DMS153 (cell line): ENCODE measurements at places on chromosomes 13 and 19.

- DNase-seq = no peak
Measured at GRCh38 chr13:45575146-45575829, 40.3 kb downstream of the ERICH6B start.

- DNase-seq = no peak
Measured at GRCh38 chr19:17757125-17757524, 5.8 kb downstream of the FCHO1 start.

GRCh38 chr19:33773704-33774624, 22.7 kb upstream of the KCTD15 start:
- no peak for DNase-seq

DNA sequence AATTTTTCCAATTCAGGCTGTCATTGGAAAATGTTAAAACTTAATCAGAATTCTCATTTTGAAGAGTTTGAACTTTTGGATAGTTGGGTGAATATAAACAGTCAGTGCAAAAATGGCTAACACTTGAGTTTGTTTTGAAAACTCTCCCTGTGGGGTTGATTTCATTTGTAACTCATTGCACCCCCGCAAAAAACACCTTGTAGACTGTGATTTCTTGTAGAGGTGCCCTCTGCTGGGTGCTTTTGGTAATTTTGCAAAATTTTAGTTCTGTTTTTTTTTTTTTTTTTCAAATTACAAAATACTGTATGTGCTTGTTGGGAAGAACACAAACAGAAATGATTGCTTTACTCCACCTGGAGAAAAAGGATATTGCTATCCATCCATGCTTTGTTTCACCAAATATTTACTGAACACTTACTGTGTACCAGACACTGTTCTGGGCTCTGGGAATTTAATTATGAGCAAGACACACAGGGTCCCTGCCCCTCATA, 28.2 kb upstream of the GPI start:
- DNase-seq = no peak

DNA sequence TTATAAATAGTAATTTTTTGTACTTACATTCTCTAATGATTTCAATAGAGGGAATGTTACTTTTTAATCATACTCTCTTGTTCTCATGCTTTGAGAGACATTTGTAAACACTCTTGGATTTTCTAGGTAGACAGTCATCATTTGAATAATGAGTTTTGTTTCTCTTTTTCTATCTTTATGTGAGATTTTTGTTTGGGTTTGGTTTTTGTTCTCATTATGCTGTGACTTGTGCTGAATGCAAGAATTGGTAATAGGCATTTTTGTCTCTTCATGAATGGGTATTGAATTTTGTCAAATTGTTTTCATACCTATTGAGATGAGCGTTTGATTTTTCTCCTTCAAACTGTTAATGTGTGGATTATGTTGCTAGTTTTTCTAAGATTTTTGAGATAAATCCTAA, 56.8 kb upstream of the GPR183 start:
- DNase-seq = no peak

DNA sequence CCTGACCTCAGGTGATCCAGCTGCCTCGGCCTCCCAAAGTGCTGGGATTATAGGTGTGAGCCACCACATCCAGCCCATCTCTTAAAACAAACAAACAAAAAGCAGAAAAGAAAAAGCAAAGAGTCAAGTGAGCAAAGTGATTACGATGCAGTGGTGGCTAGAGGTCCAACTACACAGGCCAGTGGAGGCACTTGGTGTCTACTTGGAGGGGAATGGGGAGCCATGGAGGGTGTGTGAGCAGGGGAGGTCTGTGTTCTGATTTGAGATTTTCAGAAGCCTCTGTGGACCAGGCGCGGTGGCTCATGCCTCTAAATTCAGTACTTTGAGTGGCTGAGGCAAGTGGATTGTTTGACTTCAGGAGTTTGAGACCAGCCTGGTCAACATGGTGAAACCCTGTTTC, 6.6 kb downstream of the COLGALT1 start:
- no peak for DNase-seq

DNA sequence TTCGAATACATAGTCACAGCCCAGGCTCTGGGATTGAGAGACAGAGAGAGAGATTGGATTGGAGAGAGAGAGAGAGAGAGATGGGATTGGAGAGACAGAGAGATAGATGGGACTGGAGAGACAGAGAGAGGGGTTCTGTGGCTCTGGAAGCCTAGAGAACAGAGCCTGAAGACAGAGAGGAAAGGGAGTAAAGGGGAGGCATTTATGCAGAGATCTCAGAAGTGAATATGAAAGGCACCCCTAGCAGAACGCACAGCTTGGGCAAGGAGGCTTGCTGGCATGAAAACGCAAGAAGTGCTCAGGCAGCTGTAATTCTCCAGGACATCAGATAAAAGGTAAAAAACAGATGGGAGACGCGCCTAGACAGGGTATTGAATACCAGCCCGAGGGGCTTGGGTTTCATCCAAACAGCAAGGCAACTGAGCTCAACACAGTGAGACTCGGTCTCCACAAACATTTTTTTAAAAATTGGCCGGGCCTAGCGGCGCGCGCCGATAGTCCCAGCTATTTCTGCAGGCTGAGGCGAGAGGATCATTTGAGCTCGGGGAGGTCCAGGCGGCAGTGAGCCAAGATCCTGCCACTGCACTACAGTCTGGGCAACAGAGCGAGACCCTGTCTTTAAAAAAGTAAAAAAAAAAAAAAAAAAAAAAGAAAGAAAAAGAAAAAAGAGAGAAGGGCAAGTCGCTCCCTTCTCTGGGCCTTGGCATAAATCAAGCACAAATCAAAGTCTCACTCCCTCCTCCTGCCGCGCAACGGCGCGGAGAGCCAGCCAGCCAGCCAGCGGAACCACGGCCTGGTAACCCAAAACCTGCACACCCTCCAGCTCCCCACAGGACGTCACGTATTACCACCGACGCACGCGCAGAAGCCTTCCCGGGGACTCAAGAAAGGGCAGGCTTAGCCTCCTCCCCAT, 774 bp upstream of the PPP2R1A start:
- DNase-seq = no peak

- DNase-seq = no peak
Measured at GRCh38 chr19:18392417-18392816, 5.0 kb downstream of the LRRC25 start.

DNA sequence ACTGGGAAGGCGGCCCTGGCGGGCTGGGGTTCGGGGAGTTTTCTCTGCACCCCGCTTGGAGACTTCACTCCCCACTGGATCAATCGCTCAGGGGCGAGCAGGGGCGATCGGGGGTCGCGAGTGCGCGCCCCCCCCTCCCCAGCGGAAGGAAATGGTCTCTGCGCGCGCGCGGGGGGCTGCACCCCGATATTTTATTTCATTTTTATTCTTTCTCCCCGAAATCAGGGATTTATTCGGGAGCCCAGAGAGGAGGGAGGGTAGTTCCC, 421 bp downstream of the ARID3A start:
- DNase-seq = no peak

DNA sequence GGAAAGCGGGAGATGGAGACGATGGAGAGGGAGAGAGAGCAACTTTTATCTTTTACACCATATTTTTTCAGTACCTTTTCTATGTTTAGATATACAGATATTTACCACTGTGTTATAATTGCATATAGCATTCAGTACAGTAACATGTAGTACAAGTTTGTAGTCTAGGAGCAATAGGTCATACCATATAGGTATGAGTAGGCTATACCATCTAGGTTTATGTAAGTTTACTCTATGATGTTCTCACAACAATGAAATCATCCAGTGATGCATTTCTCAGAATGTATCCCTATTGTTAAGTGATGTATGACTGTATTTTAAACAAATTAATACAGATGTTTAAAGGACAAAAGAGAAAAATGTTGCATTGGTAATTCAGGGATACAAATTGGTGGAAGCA, 136.1 kb downstream of the PDS5B start:
- DNase-seq = no peak

DNA sequence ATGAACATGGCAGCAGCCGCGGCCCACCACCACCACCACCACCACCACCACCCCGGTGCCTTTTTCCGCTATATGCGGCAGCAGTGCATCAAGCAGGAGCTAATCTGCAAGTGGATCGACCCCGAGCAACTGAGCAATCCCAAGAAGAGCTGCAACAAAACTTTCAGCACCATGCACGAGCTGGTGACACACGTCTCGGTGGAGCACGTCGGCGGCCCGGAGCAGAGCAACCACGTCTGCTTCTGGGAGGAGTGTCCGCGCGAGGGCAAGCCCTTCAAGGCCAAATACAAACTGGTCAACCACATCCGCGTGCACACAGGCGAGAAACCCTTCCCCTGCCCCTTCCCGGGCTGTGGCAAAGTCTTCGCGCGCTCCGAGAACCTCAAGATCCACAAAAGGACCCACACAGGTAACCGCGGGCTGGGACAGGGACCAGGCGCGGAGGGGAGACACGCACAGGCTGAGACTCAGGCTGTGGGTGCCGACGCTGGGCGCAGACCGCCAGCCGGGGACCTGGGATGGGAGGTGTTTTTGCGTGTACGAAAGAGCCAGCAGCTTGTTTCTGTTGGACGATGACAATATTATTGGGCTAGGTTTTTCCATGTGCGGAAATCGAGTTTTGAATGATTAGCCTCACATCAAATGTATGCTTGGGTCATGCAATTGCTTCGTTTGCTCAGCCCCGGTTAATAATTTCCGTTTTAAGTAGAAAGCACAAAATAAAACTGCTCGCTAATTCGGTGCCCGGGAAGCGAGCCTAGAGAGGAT, 1.3 kb downstream of the ZIC2 start:
- no peak for DNase-seq

DNA sequence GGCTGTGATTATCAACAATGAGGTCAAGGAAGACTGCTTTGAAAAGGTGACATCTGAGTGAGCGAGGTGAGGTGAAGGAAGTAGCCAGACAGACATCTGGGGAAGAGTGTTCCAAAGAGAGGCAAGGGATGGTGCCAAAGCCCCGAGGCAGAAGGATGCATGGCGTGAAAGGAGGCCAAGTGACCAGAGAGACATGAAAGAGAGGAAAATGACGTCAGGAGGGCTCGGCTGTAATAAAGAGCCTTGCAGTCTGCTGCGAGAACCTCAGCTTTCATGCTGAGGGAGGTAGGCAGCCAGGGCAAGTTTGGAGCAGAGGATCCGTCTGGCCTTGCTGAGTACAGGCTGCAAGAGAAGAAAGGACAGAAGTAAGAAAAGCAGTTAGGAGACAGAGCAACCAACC, 50.8 kb downstream of the FOXO1 start:
- no peak for DNase-seq

- no peak for DNase-seq
Measured at GRCh38 chr13:110293037-110293436, 13.9 kb downstream of the COL4A1 start.

DNA sequence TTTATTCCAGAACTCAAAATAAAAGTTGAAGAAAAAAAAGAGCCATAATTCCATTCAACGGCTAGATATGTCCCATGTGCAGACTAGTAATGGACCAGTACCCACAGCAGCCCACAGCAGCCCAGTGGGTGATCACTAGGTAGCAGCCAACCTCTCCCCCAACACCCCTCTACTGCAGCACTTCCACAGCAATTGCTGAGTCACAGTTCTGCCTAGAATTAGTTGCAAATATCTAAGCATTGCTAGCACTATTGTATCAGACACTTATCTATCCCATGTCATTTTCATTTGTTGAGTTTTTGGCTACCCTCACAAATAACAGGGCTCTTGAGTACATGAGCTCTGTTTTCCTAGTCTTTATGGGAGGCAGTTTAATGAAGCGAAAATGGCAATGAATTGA, 258.7 kb downstream of the RAP2A start:
- no peak for DNase-seq

DNA sequence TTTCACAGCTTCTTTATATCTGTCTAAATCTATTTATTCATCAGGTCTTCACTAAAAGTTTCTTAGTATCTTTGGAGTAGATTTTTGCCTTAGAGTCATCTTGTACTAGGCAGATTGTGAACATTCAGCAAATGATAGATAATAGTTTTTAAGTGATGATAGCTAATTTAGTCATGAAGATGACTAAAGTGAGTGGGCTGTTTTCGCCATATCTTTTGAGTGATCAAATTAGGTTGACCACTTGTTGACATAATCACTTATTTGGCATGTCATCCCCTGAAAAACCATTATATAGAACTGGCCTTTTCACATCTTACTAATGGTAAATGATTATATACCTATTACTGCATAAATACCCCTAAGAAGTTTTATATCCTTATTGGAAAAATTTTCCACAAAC, 999.2 kb downstream of the PCDH17 start:
- DNase-seq = no peak

- DNase-seq = no peak
Measured at GRCh38 chr13:105414639-105415038, 1120.8 kb downstream of the EFNB2 start.

DNA sequence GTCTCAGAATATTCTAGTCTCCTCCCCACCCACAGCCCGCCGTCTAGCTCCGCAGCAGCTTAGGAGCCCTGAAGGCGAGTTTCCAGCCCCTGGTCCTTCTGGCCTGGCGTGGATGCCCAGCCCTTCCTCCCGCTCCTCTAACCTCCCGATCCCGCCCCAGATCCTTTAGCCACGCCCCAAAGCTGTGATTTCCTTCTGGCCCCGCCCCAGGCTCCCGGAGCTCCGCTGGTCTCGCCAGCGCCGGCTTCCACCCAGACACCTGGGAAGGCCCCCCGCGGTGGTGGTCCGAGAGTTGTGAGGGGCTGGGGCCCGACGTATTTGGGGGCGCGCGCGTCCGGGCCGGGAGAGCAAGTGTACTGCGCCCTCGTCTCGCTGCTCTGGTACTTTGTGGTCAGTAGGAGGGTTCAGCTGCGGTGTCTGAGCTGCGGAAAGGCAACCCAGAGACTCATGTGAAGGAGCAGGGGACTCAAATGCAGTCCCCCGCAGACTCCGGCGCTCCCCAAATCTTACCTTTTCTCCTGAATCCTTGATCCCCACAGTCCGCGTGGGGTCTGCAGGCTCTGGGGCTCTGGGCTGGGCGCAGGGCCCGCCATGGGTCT, at the start of gene CGB7:
TSS of gene CGB7 (minus strand) at position 114 of the 599 bp plus-strand sequence. CDS start 2,374 bp downstream, outside the sequence.
- DNase-seq = no peak

GRCh38 chr13:78806457-78806856, 147.5 kb upstream of the OBI1 start:
- no peak for DNase-seq

DNA sequence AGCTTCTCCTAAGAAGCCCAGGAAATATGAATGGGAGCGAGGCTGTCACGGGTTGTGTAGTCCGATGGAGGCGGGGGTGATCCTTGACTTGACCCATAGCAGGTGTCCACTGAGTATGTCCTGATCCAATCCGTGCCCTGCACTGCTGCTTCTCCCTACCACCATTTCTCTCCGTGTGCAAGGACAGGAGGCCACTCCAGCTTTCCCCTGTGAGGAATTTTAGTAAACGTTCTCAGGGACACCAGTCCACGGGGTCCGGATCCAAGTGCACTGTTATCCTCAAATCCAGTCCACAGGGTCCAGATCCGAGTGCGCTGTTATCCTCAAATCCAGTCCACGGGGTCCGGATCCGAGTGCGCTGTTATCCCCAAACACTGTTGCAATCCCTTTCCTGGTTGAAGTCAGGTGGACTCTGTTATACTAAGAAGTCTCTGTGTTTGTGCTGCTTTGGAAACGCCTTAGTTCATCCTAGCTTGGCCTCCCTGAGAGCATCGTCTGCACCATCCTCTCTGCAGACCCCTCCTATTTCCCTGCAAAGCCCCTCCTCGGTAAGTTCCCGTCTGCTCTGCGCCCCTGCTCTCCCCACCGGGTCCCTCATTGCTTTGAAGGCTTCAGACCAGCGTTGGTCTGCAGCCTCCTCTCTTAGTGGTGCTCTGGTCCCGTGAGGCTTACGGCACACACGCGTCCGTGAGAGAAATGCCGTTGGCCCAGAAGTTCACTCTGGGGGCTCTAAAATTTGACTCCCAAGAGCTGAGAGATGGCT, 303.5 kb downstream of the TEX29 start:
- DNase-seq = no peak
